Eye (tissue), 1 donor: ENCODE measurements at places on chromosomes 3 and 15.

DNA sequence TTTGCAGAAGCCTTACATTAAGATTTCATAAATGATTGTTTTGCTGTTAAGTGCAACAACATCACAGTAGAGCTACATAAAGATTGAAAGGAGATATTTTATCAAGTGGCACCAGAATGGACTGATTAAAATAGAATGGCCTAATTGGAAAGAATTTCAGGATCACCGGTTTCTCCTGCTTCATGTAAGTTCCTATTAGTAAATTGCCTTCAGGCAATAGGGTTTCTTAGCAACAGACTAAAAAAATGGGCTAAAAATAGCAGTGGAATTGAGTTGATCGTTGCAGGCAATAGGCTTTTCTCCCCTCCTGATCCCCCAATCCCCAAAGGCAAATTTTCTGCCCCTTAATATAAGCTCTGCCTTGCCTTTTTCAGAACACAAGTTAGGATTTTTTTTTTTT lies 917 bp downstream of the LNP1 start:
- DNase-seq, result peak; percentile 88

GRCh38 chr3:97736928-97737327 lies 27.6 kb upstream of the ARL6 start:
- DNase-seq, result peak; percentile 53

DNA sequence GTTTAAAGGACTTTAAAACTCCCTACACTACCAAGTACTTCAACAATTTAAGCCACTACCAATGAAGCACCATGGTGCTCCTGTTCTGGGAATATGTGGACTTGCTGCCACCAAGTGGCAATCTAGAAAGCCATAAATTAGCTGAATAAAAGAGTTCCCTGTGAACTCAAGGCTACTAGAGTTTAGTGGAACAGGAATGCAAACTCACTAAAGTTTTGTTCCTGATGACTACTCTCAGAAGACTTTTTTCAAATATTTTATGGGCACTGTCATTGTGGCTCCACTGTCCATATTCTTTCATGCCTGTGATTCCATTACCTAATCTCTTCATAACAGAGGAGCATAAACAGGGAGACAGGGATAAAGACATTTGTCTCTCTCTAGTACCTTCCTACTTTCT lies 63.9 kb downstream of the TMCC1 start:
- DNase-seq, result peak; percentile 86

GRCh38 chr15:90851114-90851513 lies 17.3 kb upstream of the FURIN start:
- no peak for DNase-seq

DNA sequence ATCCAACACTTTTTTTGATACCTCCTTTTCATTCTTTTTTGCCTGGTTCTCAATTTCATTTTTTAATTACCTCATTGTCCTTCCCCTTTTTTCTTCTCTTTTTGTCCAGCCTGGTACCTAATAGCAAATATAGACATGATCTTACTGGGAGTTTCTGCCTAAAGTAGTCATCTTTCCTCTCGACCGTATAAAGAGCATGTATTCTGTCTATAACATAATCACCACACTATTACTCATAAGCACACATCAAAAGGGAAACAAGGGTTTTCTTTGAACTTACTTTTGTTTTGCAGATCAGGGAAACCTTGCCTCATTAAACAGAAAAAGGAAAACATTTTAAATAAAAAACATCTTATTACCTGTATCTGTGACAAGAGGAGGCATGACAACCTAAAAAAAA lies 33.0 kb downstream of the FAM98B start:
- no peak for DNase-seq

- no peak for DNase-seq
Observed at GRCh38 chr3:27570421-27571106, 86.4 kb upstream of the SLC4A7 start.

- DNase-seq, result no peak
Observed at GRCh38 chr15:41967506-41968206, 4.7 kb downstream of the EHD4 start.

- DNase-seq, result no peak
Observed at GRCh38 chr15:67850336-67850735, 10.5 kb upstream of the RNU6-1 start.

DNA sequence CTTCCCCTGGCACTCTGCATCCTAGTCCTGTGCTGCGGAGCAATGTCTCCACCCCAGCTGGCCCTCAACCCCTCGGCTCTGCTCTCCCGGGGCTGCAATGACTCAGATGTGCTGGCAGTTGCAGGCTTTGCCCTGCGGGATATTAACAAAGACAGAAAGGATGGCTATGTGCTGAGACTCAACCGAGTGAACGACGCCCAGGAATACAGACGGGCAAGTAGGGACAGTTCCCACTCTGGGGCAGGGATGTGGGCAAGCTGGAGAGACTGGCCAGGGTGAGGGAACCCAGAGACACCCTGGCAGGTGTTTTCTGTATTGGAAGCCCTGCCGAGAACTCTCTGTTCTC lies 247 bp downstream of the FETUB start:
- no peak for DNase-seq

- DNase-seq, result no peak
Observed at GRCh38 chr3:112818289-112818688, 28.4 kb downstream of the CD200R1L start.

GRCh38 chr3:159059395-159059794 lies 257.5 kb downstream of the MFSD1 start:
- DNase-seq, result no peak

GRCh38 chr3:168889666-168890065 lies 773.8 kb downstream of the MECOM start:
- no peak for DNase-seq

GRCh38 chr15:64006642-64007041 lies 39.6 kb downstream of the DAPK2 start:
- no peak for DNase-seq

DNA sequence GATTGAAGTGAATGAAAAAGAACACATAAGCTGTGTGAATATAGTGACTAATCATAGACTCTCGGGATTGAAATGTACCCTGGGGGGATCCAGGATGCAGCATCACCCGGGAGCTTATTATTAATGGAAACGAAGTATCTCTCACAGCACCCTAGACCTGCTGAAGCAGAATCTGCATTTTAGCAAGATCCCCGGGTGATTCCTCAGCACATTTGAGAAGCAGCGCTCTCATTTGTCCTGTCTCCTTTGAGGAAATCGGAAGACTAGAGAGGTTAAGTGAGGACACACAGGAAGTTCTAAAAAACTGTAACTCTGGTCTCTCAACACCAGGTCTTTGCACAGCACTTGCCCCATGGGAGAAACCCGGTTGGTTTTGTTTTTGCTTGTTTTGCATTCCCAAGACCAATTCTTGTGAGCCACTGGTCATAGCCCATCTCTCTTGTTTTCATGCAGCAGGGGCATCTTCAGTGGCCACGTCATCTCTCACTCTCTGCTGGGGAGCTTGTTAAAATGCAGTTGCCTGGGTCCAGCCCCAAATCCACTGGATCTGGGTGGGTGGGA lies 30.2 kb downstream of the ZNF710 start:
- DNase-seq, result no peak

GRCh38 chr3:66038384-66038725 lies 363 bp downstream of the MAGI1 start:
- DNase-seq, result no peak

- no peak for DNase-seq
Observed at GRCh38 chr15:32682569-32682968, 35.2 kb upstream of the GREM1 start.
